CD4-positive, alpha-beta T cell treated with Interleukin-15 for 4 hours (primary cell): ENCODE measurements at places on chromosomes 4 and X.

GRCh38 chrX:69060631-69061408, 104.4 kb downstream of the PJA1 start:
- no peak for DNase-seq

DNA sequence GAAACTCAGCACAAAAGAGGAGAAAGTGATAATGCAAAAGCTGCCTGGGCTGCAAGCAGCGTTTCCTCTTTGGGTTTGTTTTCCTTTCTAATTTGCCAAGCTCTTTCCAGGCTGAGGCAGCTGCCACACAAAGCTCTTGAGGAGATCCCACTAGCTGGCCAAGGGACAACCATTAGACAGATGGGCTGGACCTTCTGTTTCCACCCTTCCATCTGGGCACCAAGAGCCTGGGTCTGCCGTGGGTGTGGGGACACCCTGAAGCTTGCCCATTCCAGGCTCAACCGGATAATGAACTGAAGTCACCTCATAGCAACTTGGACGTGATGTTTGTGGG, 194.6 kb upstream of the C1QTNF7 start:
- DNase-seq = no peak

DNA sequence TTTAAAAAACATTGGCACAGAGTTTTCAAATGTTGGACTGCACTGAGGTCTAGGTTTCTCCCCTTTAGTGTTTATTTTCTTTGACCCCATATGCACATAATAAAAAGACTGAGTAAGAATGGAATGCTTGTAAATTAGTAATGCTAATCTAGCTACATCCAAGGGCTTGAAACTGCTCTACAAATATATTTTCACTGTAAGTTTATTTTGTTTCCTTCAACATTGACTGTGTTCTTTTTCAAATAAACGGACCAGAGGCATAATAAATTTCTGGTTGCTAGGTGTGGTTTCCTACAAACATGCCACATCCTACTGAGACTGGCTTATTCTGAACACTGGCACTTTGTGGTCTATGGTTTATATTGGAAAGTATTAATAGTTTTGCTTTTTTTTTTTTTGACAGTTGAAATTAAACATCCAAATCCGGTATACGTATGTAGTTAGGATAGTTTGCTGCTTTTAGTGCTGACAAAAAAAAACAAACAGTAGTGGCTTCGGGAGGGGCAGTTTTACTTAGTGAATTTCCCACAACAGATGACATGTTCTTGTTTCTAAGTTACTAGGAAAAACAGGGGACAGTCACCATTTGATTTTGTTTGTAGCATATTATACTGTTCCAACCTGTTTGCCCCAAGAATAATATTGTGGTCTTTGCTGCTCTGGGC, 13.2 kb downstream of the CA5B start:
- peak; percentile 77 for DNase-seq

DNA sequence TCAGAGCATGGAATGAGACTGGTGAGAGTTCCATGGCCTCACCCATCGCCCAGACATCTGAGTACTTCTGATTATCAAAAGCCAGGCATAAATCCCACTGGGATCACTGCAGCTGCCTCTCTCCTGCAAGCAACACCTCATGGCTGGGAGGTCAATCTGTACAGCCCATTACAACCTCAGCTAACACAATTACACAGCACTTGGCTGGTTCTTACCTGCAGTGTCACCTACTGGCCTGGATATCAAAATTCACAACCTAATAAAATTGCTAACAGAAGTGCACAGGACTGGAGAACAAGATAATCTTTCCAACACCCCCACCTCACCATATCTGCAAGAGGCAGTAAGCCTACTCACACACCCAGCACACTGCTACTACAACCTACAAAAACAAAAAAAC, 341.7 kb upstream of the NDST3 start:
- no peak for DNase-seq

- DNase-seq = no peak
These were observed 19.8 kb upstream of the PLCXD1 start for GRCh38 chrX:261167-261918.

DNA sequence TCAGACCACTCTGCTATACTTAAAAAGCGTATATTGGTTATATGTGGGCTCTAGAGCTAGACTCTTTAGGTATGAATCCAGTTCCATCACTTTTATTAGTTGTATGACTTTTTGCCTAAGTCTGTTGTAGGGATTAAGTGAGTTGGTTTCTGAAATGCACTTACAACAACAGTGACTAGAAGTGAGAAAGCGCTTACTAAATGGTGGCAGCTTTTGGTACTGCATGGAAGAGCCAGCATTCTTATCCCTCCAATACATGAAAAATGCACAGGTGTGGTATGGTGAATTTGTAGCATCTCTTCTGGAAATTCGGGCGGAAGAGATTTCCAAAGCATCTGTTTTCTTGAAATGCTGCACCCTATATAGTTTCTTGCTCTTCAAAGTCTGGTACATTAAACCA, 117.1 kb downstream of the SPANXA1 start:
- DNase-seq = no peak

DNA sequence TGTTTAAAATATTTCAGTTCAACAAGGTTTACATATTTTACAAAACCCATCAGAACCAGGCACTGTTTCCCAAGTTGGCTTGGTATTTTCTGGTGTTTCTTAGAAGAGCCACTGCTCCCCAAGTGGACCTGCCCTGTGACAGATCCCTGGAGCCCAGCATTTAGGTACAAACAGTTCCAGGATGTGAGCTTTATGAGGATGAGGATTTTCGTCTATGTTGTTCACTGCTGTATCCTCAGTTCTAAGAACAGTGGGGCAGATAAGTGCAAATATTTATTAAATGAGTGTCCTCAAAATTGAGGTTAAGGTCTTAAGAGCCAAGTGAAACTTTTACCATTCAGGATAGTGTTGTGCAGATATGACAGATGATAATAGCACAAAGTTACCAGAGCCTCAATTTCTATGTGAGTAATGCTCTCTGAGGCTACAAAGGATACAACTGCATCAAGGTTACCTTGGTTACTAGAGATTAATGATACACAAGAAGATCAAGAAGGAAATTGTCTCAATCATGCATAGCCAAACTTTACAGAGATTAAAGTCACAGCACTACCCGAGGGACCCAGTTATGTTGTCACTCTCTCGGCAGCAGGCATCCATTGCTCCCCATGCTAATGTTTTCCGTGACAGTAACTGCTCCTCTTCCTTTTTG, 37.5 kb downstream of the ANXA3 start:
- no peak for DNase-seq

DNA sequence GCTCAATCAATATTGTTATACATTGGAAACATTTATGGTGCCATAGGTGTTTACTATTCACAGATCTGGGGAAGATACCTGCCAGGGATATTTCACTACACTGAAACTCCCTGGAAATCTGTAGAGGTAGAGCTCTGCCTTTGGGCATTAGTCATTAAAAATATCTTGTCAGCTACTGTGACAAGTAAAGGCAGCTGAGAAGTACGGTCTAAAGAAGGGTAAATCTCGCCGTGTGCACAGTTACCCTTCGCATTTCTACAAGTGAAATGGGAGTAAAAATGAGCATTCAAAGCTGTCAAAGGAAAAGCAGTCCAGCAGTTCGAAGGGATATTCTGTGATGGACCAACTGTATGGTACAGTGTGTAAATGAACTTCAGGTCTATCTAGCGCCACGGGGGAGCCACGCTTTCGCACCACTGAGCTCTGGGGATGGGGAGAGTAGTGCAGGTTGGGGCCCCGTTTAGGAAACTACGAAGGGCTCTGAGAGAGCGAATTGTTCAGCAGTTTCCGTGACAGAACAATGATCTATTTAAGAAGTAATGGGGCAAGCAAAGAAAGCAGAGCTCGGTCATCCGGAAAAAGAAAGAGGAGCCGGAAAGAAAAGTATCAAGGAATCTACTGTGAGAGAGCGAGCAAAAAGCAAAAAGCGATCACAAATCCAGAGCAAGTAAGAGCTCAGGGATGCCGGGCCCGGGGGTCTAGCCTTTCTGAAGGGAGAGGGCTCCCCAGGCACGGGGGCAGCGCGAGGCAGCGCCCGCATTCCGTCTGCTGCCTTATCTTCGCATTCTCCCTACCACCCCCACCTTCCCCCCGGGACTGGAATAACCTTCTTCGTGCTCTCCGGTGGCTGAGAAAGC, 646 bp downstream of the TIGD4 start:
- DNase-seq = peak; percentile 10

- no peak for DNase-seq
These were observed 623.8 kb upstream of the LCORL start for GRCh38 chr4:18645351-18645750.

- DNase-seq = no peak
These were observed 186.5 kb upstream of the SLC7A11 start for GRCh38 chr4:138428611-138429010.

- no peak for DNase-seq
These were observed 120.3 kb downstream of the ARHGEF9 start for GRCh38 chrX:63664741-63665140.

- no peak for DNase-seq
These were observed 660.5 kb upstream of the SPANXN1 start for GRCh38 chrX:144586756-144587155.

- DNase-seq = no peak
These were observed 69.6 kb downstream of the ENPP6 start for GRCh38 chr4:184147858-184148737.

DNA sequence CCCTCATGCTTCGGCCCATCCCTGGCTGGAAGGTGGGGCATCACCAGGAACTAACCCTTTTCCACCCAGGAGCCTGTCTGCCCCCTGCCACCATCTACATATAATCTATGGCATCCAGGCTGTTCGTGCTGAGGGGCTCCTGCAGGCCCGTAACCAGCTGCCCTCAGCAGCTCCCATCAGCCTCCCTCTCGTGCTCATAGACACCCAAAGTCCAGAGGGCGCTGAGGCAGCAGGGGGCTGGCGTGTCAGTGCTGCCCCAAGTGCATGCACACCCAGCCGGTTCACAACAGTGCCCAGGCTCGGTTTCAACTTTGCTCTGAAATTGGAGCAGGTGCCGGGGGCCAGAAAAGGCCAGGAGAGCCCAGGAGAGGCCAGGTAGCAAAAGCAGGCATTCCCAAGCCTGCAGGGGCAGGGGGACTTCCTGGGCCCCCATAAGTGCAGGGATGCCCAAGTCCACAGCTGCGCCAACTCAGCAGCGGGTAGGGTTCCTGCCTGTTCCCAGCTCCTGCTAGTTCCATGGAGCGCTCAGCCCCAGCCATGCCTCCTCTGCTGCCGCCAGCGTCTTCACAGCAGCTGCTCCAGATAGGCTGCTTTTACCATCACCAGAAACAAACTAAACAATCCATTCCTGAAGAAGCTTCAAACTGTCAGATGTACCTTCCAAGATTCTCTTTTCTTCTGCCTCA, 558.2 kb upstream of the GNPDA2 start:
- DNase-seq = no peak

DNA sequence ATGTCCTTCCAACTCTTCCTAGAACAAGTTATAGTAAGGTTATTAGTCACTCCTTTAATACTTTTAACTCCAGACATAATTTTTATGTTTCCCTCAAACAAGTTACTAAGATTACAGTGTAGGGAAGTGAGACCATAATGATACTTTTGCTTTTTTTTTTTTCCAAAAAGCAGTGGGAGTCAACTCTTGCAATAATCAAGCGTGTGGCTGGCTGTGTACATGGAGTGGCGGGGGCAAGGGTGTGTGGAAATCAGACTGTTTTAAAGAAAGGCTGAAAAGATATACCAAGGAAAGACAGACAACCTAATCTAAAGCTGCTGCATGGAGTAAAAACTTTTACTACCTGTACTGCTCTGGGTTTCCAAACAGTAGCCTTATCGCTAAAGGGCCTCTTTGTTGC, 4.1 kb downstream of the NOA1 start:
- no peak for DNase-seq

GRCh38 chr4:150960818-150961217, 54.3 kb downstream of the LRBA start:
- peak; percentile 34 for DNase-seq

DNA sequence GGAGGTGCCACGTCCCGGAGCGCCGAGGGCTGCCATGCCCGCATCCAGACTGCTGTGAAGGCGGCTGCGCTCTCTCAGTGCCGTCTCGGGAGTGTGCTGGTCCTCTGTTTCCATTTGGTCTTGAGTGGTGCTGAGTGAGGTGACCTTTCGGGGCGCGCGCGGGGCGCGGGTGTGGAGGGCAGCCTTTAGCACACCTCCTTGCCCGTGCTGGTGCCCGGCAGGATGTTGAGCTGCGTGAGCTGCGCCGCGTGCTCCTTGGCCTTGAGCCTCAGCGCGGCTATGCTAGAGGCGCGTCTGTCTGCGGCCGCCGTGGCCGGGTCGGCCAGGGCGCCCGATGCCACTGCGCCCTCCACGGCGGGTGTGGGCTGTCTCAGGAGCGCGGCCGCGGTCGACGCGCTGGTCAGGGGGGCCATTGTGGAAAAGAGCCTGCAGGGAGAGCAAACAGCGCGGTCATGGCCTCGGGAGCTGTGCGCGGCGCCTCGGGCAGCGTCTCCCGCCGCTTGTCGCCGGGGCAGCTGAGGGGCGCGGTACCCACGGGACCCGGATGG, 11.2 kb downstream of the ARX start:
- DNase-seq = no peak

DNA sequence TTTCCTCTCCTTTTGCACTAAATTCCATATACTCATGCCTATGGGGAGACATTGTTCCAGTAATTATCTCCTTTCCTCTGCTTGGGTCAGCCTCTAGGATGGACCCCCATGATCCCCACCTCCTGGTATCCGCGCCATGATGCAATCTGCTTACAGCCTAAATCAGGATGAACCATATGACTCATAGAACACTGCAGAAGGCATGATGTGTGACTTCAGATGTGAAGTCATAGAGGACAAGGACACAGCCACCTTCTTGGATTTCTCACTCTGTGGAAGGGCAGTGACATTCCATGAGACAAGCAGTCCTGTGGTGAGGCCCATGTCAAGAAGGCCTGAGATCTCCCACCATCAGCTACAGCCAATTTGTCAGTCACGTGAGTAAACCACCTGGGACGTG, 9.0 kb upstream of the TMEM144 start:
- DNase-seq = no peak

- DNase-seq = no peak
These were observed 94.1 kb downstream of the NEUROG2 start for GRCh38 chr4:112421911-112422310.

DNA sequence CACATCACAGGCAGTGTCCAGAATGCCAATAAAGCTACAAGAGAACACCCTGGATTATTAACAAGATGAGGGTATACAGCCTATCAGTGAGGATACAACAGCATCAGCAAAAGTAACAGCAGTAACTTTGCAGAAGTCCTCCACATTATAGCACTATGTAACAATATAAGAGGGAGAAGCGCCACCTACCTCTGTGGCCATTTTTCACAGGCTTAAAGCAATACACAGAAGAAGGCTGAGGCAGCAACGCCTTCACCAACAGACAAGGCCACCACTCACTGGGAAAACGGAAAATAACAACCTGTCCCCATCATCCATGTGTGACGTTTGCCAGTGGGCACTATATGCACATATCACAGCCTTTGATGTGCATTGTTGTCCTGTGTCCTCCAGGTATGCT, 12.5 kb downstream of the RTL8B start:
- no peak for DNase-seq
